ENCODE measurements at places on chromosomes 16 and 17.
A peak's percentile ranks its signal among the peaks of the same experiment; 100 is the strongest.

DNA sequence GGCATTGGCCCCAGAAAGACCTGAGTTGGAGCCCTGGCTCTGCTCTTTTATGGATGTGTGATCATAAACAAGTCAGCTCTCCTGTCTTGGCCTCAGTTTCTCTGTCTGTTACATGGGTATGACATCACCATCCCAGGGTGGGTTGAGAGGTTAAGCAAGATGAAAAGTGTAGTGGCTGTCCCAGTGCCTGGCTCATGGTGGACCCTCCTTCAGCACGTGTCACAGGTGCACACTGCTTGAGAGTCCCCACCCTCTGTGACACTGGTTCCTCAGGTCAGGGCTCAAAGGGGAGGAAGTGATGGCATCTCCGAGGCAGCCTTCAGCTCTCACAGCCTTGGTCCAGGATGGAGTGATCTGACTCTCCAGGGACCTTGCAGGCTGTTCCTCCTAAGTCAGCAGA lies 218.4 kb downstream of the HAPSTR1 start:
- no peak for DNase-seq

GRCh38 chr16:77553130-77553529 lies 118.3 kb upstream of the ADAMTS18 start:
- no peak for DNase-seq

GRCh38 chr17:44255915-44256314 lies 12.0 kb downstream of the SLC4A1 start:
- no peak for DNase-seq

DNA sequence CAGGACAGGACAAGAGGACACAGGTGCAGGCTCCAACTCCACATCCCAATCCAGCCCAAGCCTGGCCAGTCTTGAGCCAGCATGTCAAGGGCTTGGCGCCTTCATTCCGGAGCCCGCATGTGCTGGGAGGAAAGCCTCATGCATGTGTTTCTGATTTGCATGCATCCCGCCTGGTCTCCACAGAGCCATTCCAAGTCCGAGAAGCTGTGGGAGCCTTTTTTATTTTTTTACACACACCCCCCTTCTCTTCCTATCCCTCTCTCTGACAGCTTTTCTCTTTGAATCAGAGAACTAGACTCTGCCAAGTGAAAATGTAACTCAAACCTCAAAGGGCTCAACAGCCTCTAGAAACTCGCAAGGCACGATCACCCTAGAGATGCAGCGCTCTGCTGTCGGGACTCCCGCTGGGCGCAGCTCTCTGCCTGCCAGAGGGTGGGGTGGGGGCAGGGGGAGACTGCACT lies 45.1 kb downstream of the NOG start:
- no peak for DNase-seq

DNA sequence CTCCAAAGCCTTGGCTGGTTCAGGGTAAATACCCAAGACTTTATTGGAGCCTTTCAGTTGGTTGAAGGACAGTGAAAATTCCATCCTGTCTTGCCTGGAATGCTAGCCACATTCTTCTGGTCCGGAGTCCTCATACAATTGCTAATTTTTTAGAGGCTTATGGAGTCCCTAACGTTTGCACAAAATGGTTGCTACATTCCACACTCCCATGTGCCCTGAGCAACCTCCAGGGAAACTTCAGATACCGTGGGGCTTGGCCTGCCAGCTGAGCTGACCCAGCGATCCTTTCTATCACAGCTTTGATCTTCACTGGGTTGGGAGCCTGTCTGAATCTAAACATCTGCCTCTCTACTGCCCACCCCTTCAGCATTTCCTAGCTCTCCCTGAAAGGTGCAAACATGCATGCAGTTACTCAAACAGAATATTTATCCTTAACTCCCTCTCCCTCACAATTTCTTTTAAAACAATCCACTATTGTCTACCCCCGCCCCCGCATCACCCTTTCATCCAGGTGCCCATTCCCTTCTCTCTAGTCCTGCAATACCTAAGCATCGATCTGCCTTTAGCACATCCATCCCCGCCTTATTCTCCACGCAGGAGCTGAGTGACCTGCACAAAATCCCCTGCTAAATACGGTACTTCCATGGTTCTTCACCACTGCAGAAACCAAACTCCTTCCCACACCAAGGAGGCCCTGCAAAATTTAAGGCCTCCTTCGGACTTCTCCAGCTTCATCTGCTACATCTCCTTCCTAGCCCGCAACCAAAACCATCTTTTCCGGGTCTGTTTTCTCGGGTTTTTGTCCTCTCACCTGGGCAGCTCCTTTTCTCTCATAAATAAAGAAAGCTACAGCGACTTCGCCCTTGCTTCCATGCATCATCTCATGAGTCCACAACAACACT lies 810 bp upstream of the GAN start:
- peak; percentile 21 for DNase-seq

DNA sequence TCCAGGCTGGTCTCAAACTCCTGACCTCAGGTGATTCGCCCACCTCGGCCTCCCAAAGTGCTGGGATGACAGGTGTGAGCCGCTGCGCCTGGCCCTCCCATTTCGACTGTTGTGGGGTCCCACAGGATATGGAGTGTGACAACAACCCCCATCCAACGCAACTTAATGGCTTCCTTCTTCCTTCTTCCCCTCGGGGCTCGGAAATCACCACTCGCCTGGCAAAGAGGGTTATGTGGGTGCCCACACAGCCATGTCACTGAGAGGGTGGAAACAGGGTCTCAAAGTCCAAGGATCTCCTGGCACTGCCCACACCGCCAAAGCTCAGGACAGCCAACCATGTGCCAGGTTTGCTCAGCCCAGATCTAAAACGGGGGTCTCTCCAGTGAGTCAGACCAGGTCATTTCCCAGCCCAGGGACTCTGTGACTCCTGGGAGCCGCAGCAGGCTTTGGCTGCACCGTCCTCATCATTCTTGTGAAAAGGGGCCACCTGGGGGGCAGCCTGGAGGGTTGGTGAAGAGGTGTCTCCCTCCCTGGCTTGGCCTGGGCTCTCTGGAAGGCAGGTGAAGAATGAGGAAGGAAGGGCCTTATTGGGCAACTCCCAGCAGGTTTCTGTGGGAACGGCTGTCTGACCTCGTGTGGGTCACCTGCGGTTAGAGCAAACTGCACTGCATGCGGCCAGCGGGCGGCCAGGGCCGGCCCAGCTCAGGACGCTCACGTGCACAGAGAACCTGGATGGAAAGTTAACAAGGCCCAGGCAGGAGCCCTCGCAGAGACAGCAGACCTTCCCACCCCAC lies 25.3 kb upstream of the LITAF start:
- no peak for DNase-seq

GRCh38 chr17:68784431-68784830 lies 170.8 kb downstream of the ABCA8 start:
- no peak for DNase-seq

GRCh38 chr16:89341697-89342694 lies 124.5 kb downstream of the ZNF778 start:
- DNase-seq, result no peak

DNA sequence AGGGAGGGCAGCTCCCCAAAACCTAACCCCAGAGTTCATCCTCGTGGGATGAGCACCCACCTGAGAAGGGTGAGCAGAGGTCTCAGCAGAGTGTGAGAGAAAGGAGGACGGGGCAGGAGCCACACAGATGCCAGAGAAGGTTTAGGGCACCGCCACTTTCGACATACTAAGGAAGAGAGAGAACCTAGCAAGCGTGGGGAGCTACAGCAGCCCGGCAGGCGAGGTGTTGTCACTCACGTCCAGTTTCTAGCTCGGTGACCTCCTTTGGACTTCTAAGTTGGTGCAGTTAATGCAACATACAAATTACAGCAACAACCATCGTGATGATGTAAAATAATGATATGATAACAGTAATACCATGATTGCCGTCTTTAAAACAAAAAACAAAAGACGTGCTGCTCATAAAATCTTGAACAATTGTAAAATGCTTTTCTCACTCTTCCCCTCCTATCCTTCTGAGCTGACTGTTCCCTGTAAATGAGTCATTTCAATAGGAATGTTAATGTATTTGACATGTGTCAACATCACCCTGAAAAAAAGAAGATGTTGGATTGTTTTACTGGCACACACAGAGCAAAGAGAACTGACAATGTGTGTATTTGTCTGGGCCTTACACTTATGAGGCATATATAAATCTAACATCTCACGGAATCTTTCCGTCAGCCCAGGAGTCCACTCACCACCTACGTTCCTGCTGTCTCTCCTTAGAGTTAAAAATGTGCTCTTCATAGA lies 158.2 kb upstream of the MAF start:
- no peak for DNase-seq

DNA sequence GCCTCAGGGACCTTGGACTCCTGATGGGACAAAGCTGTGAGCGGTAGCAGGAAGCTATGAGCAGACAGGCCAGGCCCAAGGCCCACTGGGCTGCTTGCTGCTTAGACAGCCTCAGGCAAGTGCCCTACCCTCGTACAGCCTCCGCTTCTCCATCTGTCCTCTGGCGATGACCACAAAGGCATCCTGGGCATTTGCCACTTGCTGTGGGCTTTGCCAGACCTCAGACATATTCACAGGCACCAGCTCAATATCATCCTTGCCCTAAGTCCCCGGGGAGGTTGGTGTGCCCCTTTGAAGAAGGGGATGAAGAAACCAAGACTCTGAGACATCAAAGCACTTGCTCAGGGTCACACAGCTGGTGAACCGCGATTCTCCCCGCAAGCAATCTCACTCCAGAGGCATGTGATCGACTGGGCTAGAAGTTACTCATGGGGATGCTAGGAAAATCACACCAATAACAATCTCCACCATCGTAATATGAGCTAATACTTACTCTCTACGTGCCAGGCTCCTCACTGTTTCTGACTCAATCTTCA lies 21.7 kb downstream of the PPL start:
- peak; percentile 78 for DNase-seq

DNA sequence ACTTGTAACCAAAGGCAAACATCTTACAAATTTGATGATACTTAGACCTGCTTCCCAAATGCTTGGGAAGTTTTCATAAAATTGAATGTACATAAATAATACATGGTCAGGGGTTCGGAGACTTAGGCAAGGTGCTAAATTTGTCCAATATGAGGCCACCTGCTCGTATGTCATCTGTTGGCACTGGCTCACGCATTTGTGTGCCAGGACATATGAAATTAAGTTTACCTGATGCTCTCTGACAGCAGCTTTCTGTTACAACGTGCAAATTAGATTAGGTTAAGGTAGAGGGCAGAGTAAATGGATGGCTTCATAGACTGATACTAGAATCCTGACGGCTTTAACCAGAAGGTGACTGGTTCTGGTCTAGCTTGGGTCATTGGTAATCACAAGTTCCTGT lies 970.3 kb upstream of the RBFOX1 start:
- DNase-seq, result no peak

- peak; percentile 64 for DNase-seq
Measured at GRCh38 chr16:1645914-1646525, 32.1 kb upstream of the JPT2 start.

DNA sequence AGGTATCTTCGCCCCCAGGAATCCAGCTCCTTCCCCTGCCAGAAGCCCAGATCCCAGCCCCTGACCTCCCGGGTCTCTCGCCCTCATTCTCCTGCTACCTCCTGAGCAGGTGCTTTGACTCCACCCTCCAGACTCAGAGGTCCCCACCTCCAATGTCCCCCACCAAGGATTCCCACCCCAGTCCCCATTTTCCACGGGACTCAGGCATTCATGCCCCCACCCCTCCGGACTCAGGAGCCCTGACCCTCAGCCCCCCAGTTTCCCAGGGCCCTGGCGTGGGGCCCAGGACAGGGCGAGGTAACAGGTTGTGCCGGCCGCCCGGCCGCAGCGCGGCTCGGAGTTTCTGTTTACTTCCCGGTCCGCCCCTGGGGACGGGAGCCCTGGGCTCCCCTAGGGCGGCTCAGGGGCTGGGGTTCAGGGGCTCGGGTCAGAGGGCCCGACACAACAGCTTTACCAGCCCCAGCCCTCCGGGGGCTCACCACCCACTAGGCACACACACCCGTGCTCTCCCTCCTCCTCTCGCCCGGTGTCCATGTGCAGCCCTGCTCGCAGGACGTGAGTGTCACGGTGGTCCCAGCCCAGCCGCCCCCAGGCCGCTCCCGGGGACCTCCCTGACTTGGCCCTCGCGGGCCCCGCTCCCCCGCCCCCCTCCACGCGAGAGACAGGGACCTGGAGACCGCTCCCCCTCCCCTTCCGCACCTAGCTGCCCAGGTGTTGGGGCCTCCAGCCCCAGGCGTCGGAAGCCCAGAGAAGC lies 595 bp downstream of the BICDL2 start:
- DNase-seq, result no peak

DNA sequence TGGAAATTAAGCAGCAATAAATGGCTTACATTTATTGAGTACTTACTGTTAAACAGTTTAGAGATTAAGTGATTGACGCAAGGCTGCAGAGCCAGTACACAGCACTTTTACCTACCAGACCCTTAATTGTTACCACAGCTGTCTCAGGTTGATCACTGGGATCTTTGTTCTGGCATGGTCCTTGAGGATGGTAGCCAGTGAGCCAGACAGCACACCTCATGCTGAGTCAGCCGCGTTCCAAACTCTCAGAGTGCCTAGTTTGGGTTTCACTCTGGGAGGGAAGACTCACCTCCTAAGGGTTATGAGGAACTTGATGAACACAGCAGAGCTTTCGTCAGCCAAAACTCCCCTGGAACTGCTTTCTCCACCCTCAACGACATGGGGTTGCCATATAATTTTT lies 20.4 kb downstream of the CDH3 start:
- peak; percentile 66 for DNase-seq

- DNase-seq, result peak; percentile 98
Measured at GRCh38 chr17:42577532-42578281, at the start of gene PSMC3IP. TSS of gene PSMC3IP (minus strand) at chr17:42577729. CDS start at chr17:42577686, 43 bp downstream.

DNA sequence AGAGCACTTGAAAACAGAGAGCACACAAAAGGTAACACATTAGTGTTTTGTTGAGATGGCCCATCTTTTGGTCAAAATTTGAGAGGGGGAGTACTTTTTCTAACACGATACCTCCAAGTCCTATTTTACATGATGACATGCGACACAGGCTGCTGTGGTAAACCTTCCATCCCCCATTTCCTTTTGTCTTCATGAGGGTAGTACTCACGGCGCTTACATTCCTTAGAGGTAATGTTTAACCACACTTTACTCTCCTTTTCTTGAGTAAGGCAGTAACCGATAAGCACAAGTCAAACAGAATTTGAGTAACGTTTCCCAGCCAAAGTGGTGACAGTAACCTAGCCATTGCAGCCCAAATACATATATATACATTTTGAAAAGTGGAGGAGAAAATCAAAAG lies 35.8 kb upstream of the PITPNM3 start:
- peak; percentile 56 for DNase-seq

- no peak for DNase-seq
Measured at GRCh38 chr16:25834101-25834500, 142.3 kb downstream of the HS3ST4 start.

DNA sequence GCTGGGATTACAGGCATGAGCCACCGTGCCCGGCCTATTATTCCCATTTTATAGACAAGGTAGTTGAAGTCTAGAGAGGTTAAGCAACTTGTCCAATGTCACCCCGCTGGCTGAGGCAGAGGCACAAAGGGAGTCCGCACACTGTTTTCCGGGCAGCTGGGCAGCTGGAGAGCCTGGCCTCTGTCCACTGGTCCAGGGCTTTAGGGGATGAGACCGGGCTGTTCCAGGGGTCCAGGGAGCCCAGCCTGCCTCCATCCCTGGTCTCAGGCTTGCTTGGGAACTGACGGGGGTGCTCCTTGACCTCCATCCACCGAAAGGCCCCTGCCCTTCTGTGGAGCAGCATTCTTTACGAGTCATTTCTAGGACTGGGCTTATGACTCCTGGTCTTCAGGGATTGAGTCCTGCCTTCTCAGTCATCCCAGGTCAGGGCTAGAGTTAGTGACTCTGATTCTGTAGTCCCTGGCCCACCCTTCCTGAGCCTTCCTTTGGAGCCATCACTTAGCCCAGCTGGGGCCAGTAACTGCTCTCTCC lies 37.5 kb downstream of the SOCS3 start:
- DNase-seq, result peak; percentile 73
